NCI-H774 (cell line): ENCODE measurements at places on chromosomes 6 and 20.

DNA sequence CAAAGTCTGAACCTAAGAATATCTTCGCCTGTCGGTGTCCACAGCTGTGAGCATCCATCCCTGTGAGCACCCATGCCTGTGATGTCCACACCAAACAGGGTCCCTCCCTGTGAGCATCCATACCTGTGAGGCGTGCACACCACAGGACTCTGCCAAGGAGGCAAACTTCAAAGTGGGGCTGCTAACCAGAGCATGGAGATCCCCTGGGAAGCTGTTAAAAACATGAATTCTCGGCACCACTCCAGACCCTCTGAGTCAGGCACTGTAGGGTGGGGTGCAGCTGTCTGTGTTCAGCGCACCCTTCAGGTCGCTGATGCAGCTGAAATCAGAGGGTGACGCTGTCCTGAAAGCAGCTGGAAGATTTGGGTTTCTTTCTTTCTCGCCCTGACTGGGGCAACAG is 85.4 kb upstream of the NXT1 start:
- no peak for DNase-seq

- DNase-seq = no peak
Measured at GRCh38 chr6:151822252-151823111, 15.0 kb downstream of the ESR1 start.

GRCh38 chr6:158031381-158032353 is 50.0 kb downstream of the SYNJ2 start:
- DNase-seq = no peak

DNA sequence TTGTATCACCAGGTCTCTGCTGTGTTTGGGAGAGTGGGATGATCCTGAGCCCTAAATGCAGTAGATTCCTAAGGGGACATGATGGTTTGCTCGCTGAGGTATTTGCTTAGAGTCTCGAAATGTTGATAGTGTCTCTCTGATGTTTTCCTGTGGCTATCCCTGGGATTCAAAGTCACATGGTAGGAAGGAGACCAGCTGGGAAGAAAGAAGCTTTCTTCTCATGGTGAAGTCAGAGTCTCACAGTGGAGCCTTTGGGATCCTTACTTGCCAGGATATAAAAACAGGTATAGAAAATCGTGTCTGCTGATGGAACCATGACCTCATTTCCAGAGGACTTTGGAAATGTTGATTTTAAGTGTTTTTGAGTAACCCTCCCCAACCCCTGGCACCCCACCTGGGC is 259.3 kb upstream of the SUPT3H start:
- DNase-seq = no peak

- no peak for DNase-seq
Measured at GRCh38 chr6:149965194-149966020, 1.7 kb downstream of the ULBP1 start.

DNA sequence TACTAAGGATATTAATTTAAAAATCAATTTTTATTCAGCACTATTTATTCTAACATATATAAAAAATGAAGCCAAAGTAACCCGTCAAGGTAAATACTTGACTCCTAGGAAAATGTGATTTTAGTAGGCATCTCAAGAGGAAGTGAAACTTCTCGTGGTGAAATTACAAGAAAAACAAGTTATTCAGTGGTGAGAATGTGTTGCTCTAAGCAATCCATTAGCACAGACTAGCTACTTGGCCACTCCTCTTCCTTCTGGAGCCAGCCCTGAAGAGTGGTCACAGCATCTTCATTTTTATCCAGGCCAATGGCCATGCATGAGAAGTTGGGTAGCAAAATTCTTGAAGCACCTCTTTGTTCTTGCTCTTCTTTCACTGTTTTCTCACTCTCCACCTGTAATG is 40.4 kb upstream of the GFRAL start:
- DNase-seq = no peak

DNA sequence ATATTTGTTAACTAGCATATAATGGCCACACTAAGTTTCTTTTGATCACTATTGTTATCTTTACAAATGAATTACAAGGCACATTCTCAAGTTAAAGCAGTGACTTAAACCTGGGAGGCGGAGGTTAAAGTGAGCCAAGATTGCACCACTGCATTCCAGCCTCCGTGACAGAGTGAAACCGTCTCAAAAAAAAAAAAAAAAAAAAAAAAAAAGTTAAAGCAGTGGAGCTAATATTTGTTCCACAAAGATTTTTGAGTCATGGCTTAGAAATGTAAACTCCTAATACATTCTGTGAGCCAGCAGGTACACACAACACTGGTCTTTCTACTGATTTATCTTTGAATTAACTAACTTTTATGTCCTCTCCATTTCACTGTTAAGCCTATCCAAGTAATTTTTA is 221.7 kb upstream of the HTR1E start:
- no peak for DNase-seq

DNA sequence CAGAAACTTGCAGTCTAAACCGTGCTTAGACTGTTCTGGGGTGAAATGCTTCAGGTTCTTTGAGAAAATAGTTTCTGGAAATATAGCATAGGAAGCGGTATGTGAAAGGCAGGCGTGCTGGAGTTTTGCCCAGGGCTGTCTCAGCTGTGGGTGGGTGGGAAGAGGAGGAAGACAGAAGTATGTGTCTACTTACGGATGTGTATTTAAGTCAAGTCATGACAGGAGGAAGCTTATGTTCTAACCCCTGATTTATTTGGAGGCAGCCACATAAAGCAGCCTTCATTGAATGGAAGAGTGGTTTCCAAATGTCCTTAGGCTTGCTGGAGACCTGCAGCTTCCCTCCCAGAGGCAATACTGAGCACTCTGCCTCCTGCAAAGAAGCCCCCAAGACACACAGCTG is 345.8 kb upstream of the PRND start:
- DNase-seq = no peak

GRCh38 chr6:109834131-109834530 is 143.0 kb downstream of the FIG4 start:
- DNase-seq = no peak

- DNase-seq = no peak
Measured at GRCh38 chr6:62923728-62924127, 287.5 kb upstream of the FKBP1C start.

DNA sequence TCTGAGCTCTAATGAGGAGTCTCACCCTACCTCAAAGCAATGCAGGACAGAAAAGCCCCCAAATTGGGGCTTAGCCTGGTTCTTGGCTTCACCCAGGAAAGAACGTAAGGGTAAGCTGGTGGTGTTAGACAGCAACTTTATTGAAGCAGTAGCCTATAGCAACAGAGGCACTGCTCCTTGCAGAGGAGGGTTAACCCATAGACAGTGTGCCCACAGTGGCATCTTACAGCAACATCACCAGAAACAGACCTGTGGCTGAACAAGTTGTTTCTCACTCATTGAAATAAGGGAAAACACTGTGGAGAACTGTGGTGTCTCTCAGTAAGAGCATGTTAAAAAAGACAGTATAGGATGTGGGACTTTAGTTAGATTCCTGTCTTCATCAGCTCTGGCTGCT is 80.4 kb upstream of the SPTLC3 start:
- DNase-seq = no peak

GRCh38 chr6:5025911-5026819 is 22.3 kb upstream of the RPP40 start:
- peak; percentile 10 for DNase-seq

DNA sequence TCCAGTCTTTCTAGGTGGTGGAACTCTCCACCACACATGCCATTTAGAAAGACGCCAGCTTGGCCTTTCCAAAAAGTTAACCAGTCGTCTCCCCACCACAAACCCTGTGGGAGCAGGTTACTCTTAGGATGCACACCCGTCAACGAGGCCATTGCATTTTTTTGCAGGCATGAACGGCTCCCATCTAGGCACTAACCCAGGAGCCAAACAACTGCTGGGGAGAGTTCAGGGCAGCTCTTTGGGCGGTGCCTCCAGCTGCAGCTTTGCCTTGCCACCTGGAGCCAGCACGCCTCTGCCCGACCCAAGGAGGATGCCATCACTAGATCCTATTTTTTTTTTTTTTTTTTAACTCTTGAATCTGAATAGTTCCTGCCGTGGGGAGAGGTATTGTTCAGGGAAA is 39.9 kb downstream of the TBC1D7 start:
- no peak for DNase-seq

GRCh38 chr6:40760887-40761286 is 173.7 kb upstream of the LRFN2 start:
- no peak for DNase-seq

- no peak for DNase-seq
Measured at GRCh38 chr20:59289994-59290393, 10.4 kb upstream of the EDN3 start.

GRCh38 chr6:140957386-140957785 is 1175.3 kb upstream of the GJE1 start:
- DNase-seq = no peak

GRCh38 chr6:36368921-36369865 is 18.3 kb downstream of the ETV7 start:
- DNase-seq = peak; percentile 27

DNA sequence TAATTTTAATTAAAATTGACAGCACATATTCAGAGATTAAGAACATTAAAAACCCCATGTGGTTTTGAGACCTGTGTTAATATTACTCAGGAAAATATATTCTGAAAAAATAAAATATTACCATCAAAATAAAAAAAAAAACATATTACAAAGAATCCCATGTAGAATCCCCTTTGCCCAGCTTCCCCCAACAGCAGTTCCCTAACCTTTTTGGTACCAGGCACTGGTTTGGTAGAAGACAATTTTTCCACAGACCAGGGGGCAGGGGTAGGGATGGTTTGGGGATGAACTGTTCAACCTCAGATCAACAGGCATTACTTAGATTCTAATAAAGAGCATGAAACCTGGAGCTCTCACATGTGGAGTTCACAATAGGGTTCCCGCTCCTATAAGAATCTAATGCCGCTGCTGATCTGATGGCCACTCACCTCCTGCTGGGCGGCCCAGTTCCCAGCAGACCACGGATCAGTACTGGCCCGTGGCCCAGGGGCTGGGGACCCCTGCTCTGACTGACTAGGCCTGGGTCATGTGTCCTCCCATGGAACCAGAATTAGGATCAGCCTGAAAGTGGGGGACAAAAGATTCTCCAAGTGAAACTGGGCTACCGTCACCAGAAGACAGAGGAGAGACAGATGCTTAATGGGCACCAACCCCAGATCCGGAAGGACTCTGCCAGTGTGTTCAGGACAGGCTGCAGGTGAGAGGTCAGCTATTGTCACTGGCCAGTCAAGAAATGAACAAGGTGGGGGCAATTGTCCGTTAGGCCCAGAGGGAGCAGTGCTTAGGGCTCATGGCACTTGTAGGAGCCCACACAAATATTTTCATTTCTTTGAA is 235.5 kb downstream of the PREX1 start:
- no peak for DNase-seq

DNA sequence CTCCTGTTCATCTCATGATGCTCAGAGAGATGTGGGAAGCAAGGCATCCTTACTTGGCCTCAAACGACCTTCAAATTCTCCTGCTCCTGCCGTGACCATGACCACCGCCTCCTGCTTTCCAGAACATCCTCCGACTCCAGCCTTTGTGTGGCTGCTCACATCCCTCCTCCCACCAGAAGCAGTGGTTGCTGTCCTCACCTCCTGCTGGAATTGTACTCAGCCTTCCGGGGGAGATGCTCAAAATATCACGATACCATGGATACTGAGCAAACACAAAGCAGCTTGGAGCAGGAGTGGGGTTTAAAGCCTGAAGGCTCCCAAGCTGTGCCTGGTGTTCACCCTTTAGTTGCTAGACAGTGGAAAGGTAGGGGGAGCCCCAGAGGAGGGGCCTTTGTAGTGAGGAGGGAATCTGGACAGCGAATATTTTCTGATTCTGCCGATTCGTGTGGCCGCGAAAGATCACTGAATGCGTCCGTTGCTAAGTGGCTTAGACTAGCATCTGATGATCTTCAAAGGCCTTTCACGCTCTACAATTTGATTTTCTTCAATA is 9.3 kb upstream of the DUSP22 start:
- DNase-seq = no peak

DNA sequence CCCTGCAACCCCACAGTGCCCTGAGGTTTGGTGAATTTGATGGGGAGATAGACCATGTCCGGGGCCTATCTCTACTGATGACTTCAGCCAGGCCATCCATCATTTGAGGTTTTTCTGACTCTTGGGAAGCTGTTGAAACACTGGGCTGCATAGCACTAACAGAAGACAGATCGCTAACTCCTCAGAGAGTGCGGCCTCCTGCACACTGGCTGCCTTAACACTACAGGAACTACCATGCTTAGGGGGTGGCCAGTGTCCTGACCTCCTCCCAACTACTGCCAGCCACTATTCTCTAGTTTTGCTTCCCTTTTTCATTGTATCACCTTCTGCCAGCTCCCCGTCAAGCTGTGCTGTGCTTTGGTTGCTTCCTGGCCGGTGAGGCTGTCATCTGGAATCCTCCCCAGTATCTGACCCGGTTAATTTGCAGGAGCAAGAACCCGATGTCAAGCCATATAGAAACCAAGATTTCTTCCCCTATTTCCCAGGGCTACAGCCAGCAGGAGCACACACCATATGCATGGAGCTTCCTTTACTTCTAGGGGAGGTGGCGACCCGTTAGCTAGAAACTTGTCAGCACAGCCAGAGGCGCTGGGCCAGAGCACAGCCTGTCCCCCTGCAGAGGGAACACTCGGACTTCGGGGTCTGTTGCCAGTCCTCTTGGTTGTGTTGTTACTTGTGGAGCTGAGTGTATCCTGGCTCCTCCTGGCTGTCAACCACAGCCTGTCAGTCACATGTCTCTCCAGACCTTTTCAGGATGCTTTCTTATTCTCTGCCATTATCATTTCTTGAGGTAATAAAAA is 57.3 kb upstream of the TRAF3IP2 start:
- DNase-seq = no peak

- DNase-seq = no peak
Measured at GRCh38 chr20:39547546-39548408, 585.6 kb downstream of the DHX35 start.

- DNase-seq = peak; percentile 55
Measured at GRCh38 chr6:168145747-168146596, 67.0 kb upstream of the FRMD1 start.

GRCh38 chr20:4192378-4193068 is 177.2 kb upstream of the RNF24 start:
- DNase-seq = no peak

DNA sequence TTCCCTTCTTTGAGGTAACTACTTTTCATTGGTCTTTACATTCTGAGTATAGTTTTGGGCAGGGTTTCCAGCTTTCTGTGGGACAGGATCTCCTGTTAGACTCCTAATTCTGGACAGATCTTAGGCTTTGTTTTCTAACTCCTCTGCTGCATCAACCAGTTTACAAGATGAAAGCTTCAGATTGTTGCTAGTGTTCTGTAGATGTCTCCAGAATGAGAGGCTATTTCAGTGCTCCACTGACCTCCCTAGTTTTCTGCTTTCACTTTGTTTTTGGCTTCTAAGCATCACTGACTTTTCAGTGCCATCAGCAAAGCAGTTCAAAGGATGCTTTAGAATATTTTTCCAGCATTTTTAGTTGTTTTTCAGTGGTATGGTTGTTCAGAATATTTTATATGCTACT is 101.4 kb downstream of the LIN28B start:
- no peak for DNase-seq

GRCh38 chr6:144661116-144661806 is 376.1 kb downstream of the UTRN start:
- DNase-seq = no peak

DNA sequence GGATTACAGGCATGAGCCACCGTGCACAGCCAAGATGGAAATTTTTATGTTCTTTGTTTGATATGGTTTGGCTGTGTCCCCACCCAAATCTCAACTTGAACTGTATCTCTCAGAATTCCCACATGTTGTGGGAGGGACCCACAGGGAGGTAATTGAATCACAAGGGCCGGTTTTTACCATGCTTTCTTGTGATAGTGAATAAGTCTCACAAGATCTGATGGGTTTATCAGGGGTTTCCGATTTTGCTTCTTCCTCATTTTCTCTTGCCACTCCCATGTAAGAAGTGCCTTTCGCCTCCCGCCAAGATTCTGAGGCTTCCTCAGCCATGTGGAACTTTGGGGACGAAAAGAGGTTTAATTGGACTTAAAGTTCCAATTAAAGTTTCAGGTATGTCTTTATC is 14.6 kb downstream of the EEF1A1 start:
- no peak for DNase-seq
